H9 (cell line): ENCODE measurements at places on chromosomes 7 and 10. TPM values are rescaled to one million over a fixed set of nuclear protein-coding genes. Genes with fewer than 3 reads are reported as not detected.
A peak's percentile ranks its signal among the peaks of the same experiment; 100 is the strongest.

The ABCB1 gene
- total RNA-seq = 0.15 and 0.33 TPM in 2 replicates

DNA sequence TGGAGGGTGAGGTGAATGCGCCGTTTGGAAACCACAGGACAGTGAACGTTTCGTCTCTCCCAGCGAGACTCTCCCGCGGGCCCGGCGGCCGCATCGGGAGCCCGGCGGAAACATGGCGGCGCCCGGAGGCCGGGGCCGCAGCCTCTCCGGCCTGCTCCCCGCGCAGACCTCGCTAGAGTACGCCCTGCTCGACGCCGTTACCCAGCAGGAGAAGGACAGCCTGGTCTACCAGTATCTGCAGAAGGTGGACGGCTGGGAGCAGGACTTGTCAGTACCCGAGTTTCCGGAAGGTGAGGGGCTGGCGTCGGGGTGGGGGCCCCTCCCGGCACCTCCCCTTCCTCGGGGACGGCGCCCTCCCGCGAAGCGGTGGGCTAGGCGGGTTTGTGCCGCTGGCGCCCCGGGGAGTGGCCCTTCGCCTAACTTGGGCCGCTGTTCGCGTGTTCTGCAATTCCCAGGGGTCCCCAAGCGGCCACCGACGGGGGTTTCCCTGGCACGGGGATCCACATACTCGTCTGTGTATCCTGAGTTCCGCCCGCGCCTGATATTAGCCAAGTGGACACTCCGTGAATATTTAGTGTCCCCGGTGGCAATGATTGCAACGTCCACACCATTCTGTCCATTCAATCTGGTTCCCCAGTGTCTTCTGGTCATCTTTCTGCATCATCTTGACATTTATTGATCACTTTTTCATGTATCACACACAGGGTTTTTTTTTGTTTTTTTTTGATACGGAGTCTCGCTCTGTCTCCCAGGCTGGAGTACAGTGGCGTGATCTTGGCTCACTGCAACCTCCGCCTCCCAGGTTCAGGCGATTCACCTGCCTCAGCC is 514 bp downstream of the NHLRC2 start:
- DNase-seq = peak; percentile 51

The CFTR gene
- total RNA-seq = 1.1 and 1.2 TPM in 2 replicates

DNA sequence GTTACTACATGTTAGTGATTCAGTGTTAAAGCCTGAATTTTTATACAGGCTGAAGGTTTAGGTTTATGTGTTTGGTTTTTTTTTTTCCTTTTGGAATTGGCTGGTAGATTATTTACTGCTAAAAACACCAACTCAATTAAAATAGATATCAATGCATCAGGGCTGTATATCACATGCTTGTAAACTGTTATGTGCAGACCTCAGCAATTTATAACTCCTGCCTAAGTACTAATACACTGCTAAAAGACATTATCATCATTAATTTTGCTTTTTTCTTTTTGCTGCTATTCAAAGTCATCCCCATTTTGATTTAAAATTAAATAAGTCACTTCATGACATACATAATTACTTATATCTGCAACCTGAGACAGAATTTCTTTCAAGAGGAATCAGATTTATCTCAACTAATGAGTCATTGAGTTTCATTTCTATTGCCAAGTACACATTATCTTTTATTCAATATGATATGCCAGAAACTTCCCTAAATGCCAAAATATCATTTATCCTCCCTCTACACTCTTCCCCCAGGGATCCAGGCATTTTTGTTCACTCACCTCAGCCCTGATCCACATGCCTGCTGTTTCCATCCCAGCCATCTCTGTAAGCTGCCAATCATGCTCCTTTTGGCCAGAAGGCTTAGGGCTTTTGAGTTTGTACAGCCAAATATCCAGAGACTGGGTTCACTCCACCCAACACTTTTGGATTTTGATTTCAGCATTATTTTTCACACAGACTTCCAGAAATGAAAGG is 98.5 kb downstream of the POLR1F start:
- DNase-seq = no peak

- no peak for DNase-seq
These were observed 35.3 kb downstream of the CAPZA2 start for GRCh38 chr7:116897661-116898060.

GRCh38 chr7:94995921-94996320 is 88.5 kb downstream of the PPP1R9A start:
- DNase-seq = no peak

GRCh38 chr7:50204581-50204980 is 99.9 kb upstream of the IKZF1 start:
- DNase-seq = no peak

The KLF14 gene
- not detected in 2 replicates for total RNA-seq

The ZNF239 gene
- total RNA-seq = 15.6 and 16.2 TPM in 2 replicates

- no peak for DNase-seq
These were observed 152.6 kb downstream of the PLXNA4 start for GRCh38 chr7:132423594-132424200.
